ENCODE measurements at places on chromosomes 2 and 18. TPM values are rescaled to one million over a fixed set of nuclear protein-coding genes. Genes with fewer than 3 reads are reported as not detected.

DNA sequence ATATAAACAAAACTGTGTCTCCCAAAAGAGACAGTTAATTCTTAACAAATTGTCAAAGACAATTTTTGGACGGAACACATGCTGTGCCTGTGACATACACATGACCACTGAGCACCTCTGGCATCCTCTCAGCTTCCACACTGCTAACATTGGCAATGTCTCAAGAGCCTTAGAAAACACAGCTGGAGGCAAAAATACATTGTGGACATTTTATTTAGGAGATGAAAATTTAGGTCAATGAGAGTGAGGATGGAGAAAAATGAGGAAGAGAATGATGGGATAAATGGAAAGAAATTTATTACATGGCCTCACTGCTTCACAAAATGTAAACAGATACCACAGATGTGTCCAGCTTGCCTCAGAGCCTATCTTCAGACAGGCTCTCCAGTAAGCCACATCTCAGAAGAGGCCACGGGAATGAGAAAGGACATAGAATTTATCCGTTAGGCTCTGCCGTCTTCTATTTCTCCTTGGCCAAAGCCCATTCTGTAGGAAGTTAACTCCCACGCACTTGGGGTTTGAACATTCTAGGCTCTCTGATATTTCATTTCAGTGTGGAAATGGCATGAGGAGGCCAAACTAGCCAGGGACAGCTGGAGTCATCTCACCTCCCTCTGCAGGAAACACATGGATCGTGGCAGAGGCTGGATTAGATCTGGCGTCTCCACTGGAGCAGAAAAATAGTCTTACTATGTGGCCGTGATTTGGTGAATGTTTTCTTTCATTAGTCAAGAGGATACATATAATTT lies 519.4 kb upstream of the DSEL start:
- DNase-seq = no peak

The GNLY gene
- 1.5 TPM for total RNA-seq

GRCh38 chr18:37440206-37440605 lies 125.4 kb downstream of the CELF4 start:
- no peak for DNase-seq

DNA sequence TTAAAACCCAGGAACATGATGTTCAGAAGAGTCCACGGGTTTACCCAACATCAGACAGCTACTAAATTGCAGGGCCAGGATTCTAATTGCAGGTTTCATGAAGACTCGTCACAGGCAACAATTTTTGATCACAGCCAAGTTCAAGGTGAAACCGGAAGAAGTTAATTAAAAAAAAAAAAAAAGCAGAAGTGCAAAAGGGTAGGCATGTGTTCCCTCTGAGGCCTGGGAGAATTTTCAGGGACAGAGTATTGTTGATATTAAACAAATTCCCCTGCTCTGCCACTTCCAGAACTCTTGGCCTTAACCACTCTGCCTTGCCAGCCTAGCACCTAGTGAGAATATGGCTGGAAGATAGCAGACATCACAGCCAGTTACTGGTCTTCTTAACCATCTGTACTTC lies 99.4 kb upstream of the TRIB2 start:
- DNase-seq = no peak

GRCh38 chr2:201070948-201071478 lies 458 bp downstream of the HYCC2 start:
- DNase-seq = no peak

DNA sequence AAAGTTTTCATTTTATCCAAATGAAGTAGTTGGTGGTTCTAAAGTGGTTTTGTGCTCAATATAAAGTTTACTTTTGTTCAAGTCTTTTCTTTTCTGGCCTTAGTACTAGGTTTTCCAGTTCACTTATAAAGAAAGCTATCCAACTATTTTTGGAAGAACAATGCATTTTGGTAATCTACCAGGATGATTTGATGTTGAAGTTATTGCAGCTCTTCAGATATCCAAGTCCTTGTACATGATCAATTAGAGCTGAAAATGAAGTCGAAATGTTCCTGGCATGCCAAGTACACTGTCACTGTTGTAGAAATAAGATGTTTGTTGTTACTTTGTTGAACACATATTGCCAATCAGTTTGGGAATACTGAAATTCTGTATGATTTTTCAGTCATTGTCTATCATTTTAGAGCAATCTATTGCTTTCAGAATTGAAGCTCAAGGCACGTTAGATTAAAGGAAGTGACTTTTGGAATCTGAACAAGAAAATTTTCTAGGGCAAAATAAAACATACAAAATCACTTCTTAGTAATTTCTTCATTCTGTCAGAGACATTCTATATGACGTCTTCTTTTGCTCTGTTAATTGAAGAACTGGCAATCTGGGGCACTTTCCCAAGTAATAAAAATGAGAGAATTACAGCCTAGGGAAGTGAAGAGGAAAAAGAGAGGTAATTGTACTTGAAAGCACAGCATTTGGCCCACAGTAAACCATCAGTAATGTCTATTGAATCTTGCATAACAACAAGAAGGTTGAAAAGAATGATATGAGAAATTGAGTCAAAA lies 232.3 kb downstream of the MREG start:
- no peak for DNase-seq

The GPR17 gene
- not detected for total RNA-seq

The UGT1A5 gene
- not detected for total RNA-seq

- DNase-seq = no peak
Measured at GRCh38 chr18:59631583-59632181, 65.5 kb downstream of the CCBE1 start.

- DNase-seq = no peak
Measured at GRCh38 chr2:126704434-126705160, 48.6 kb downstream of the GYPC start.

GRCh38 chr18:54086046-54086802 lies 138.2 kb downstream of the MBD2 start:
- no peak for DNase-seq

DNA sequence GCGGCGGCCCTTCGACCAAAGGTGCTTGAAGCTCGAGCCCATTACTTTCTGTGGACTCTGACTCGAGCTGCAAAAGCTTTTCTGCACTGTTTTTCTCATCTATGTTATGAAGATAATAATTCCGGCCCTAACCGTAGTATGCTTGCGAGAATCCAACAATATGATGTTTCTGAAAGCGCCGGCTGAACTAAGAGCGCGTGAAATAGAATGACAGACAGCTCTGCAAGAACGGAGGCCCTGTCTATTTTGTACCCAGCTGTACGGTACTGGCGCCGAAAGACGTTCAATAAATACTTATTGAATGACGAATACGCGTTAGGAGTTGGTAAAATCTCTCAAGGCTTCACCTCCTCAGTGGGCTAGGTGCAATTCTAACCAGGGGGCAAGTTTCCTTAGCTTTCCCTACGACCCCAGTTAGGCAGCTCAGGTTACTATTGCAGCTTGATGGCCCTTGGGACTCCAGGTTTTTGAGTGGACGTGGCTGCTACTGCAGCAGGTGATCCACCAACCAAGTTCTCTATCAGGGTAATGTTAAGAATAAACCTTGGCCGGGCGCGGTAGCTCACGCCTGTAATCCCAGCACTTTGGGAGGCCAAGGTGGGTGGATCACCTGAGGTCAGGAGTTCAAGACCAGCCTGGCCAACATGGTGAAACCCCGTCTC lies 570 bp downstream of the SCRN3 start:
- DNase-seq = no peak

The CYP26B1 gene
- total RNA-seq = not detected

DNA sequence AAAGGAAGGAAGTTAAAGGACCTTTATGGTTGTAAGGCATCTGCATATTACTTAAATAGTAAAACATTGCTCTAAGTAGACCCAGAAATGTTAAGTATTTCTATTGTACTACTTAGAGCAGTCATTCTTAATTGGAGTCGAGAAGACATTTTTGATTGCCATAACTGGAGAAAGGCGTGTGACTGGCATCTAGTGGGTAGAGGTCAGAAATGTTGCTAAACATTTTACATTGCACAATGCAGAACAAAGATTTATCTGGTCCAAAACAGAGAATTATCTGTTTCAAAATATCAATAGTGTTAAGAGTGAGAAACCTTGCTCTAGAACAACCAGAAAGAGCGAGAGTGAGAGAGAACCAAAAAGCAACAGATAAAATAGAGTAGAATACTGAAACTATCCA lies 23.3 kb upstream of the ROCK1 start:
- no peak for DNase-seq

- DNase-seq = no peak
Measured at GRCh38 chr2:236240228-236240990, 23.8 kb downstream of the ASB18 start.

DNA sequence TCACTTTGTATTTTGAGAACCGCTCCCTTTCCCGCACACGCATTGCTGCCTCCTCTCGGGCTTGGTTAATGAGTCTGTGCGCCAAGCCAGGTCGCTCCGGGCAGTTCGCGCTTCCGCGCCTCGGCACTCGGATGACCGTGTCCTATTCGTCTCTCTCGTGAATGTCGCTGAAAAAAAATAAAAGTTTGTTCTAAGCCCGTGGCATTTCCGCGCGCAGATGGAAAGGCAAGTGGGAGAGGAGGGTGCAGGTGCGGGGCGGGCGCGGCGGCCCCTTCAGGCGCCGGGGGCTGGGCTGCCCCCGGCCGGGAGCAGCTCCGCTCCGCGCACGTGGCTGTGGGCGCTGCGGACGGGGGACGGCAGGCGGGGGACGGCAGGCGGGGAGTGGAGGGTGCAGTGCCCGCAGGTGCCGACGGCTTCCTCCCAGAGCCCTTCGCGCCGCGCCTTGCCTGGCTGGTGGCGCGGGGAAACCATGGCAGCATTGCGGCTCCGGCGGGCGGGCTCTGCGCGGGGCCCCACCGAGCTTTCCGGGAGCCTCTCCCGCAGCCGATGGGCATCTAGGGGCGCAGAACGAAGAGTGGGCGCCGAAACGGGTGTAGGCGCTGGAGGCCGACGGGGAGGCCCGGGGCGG lies 159.6 kb upstream of the SIX2 start:
- peak; percentile 20 for DNase-seq

The BOLL gene
- total RNA-seq = not detected

GRCh38 chr2:60157283-60157682 lies 396.2 kb downstream of the BCL11A start:
- DNase-seq = no peak

DNA sequence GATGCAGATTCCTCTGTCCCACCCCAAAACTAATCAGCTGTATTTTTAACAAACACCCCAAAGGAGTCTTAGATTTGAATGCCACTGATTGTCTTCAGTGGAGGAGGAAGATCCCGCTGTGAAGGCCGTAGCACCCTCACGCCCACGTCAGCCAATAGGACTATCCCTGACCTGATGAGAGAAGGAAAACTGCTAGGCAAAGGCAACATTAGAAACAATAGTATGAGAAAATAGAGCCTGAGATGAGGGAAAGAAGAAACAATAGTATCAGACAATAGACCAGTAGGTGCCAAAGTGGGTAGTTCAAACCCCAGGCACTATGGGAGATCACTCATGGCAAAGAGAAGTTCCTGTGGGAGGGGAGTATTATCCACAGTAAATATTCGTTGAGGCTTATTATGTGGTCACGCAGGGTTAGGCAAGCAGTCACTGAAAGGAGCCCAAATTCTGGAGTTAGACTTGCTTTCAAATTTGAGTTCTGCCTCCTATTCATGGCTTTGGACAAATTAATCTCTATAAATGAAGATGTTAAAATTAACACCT lies 2.8 kb downstream of the PCBP1 start:
- no peak for DNase-seq

DNA sequence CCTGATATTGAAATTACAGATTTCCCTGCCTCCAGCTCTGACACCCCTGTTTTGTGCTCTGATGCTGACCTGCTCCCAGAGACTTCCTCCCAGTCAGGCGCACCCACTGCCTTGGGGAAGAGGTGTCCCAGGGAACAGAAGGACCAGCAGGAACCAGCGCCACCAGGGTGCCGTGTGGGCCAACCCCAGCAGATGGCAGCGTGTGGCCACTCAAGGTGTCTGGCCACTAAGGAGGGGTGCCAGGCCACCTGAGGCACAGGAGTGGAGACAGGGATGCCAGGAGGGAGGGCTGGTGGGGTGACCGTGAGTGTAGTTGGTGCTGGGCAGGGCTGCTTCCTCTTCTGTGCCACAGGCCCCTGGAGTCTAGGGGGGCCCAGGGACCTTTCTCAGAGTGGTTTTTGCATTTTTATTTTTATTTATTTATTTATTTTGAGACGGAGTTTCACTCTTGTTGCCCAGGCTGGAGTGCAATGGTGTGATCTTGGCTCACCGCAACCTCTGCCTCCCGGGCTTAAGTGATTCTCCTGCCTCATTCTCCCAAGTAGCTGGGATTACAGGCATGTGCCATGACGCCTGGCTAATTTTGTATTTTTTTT lies 56.0 kb downstream of the TEX44 start:
- peak; percentile 66 for DNase-seq

The MBP gene
- 41.2 TPM for total RNA-seq

DNA sequence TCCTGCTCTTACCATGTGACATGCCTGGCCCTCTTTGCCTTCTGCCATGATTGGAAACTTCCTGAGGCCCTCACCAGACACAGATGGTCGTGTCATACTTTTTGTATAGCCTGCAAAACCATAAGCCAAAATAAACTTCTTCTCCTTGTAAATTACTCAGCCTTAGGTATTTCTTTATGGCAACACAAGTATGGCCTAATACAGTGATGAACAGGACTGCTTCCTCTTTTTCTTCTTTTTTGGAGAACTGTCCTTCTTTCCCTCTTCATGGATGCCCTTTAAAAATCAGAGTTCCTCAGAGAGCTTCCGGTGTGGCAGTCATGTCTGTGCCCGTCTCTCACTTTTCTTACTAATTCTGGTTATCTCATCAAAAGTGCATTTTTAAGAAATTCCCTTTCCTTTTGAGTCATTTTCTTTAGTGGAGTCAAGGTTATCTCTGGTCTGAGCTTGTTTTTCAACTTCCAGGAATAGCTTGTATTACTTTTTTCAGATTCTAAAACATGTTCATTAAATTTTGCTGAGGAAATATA lies 9.2 kb upstream of the IL1A start:
- DNase-seq = no peak

DNA sequence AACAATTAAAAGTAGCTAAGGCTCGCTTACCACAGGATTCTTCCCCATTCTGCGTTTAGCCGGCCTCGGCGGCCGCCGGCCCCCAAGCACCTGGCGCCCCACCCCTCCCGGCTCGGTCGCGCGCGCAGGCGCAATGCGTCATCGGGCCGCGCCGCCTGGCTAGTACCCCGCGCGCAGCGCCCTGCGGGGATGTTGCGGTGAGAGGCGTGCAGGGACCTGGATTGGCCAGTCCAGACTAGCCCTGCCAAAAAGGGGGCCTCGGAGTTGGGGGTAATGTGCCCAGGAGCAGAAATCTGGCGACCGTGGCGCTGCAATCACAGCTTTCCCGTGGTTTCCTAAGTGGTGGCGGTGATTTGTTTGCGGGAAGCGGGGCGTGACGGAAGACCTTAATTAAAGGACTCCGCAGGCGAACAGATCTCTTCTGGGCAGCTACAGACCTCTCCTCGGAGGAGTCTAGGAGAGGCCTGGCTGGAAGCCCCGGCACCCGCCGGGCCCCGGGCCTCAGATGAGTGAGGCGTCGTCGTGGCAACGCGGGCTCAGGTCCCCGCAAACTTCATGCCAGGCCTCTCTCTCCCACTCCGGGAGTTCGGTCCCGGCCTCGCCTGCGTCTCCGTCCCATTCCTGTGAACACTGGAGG lies 606 bp downstream of the TMEM237 start:
- peak; percentile 89 for DNase-seq

GRCh38 chr2:169900686-169901085 lies 73.4 kb downstream of the UBR3 start:
- DNase-seq = no peak

All from activated naive CD8-positive, alpha-beta T cell treated with anti-CD3 and anti-CD28 coated beads for 36 hours (primary cell).